ENCODE measurements at places on chromosomes 11 and 22.

- DNase-seq: no peak
Measured at GRCh38 chr22:48234011-48234410, 1471.6 kb downstream of the TBC1D22A start.

GRCh38 chr11:8222820-8223512, 40.7 kb downstream of the LMO1 start:
- DNase-seq: no peak

- no peak for DNase-seq
Measured at GRCh38 chr22:25172153-25172552, 27.5 kb upstream of the CRYBB3 start.

DNA sequence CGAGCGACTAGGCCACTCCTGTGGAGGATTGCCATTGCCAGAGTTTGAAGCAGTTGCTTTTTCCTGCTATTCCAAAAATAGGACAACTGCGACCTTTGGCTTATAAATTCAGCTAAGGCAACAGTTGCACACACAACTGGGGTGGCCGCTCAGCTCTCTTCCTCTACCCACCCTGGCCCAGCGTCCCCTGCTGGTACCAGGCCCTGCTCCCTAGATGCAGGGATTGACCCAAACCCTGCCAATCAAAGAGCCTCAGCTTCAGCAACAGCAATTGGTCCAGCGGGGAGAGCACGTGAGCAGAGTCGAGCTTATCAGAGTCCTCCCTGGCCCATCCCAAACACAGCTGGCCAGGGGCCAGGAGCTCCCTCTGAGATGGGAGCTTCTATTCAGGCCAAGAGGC, 22.0 kb upstream of the CABP2 start:
- DNase-seq: no peak

DNA sequence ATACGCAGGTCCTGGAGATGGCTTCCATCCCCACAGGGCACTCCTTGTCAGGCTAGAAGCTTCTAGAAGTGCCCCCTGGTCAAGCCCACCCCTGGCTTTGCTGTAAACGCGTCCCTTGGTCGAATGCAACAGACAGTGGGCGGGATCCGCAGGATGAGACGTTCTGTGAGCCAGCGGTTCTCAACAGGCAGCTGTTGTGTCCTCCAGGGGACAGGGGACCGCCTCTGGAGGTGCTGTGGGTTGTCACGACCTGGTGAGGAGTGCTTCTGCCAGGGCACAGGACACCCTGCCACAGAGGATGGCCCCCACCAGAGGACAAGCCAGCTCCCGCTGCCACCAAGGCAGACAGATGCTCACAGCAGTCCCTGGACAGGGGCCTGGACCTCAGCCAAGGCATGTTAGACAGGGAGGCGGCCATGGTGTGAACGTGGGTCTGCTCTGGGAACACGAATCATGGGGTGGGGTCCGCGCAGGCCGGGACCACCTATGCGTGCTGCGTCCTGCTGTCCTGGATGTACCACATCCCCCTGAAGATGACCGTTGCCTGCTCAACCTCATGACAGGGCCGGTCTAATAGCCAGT, 11.7 kb downstream of the CRELD2 start:
- no peak for DNase-seq

- DNase-seq: no peak
Measured at GRCh38 chr11:61102667-61103571, 630 bp downstream of the CD5 start.

DNA sequence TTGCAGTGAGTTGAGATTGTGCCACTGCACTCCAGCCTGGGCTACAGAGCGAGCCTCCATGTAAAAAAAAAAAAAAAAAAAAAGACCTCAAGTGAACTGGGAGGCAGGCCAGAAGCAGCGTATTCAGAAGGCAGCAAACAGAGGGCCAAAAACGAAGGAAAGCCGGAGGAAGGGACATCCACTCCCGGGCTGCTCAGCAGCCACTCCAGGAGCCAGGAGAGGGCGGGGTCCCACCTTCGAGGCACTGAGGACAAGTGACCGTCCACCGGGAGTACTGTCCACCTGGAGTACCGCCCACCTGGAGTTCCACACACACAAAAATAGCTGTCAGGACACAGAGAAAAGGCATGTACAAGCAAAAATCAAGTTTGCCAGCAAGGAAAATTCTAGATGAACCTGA, 5.5 kb downstream of the TOLLIP start:
- DNase-seq: no peak

DNA sequence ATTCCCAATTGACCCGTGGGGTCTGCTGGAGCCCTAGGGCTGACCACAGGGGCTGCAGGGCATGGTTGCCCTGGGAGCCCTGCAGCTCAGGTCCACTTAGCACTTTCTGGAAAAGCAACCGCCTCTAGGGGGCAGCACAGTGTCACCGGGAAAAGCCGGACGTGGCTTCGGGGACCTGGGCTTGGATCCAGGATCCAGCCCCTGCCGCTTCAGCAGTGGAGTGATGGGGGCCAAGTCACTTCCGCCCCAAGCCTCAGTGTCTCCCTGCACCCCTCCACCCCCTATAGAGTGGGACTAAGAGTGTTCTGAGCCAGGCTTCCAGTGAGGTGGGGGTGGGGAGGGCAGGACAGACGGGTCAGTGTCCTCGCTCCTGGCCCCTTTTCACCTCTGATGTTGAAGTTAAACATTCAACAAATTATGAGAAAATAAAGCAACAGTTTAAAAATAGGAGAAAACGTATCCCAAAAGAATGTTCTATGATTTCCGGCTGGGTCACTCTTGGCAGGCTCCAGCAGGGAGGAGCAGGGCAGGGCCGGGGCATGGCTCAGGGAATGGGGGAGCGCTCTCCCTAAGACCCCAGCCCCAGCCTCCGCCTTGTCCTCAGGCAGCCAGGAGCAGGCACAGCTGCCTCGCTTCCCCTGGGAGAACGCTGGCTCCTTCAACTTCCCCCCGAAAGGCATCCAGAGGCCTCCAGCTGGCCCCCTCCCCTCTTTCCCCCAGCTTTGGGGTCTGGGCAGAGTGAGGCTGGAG, 96.5 kb upstream of the FGF3 start:
- DNase-seq: no peak

DNA sequence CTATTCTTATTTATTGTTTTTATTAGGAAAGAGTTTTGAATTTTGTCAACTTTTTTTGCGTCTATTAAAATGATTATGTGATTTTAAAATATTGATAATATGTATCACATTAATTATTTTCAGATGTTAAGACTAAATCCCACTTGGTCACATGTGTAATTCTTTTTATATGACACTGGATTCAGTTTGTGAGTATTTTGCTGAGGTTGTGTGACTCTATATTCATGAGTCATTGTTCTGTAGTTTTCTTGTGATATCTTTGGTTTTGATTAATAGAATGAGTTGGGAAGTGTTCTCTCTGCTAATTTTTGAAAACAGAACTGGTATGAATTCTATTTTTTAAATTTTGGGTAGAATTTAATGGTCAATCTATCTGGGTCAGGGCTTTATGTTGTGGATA, 317.9 kb downstream of the ETS1 start:
- no peak for DNase-seq

GRCh38 chr11:102451041-102451680, 1.4 kb downstream of the TMEM123 start:
- DNase-seq: no peak

DNA sequence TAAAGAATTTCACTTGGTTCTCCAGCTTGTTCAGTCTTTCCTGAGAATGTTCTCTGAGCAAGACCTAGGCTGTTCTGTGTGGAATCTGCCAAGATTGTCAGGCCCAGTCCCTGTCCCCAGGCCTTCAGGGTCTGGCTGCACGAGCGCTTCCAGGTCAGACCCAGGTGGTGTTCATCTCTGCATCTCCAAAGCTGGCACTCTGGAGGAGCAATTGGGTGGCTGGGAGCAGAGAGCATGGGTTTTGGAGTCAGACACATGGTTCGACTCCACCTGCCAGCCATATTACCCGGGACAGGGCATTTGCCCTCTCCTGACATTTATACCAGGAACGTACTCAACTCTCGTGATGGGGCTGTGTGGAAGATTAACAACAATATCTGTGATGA, 8.8 kb downstream of the CD5 start:
- DNase-seq: no peak

GRCh38 chr11:119178166-119178680, 7.1 kb upstream of the NHERF4 start:
- no peak for DNase-seq

DNA sequence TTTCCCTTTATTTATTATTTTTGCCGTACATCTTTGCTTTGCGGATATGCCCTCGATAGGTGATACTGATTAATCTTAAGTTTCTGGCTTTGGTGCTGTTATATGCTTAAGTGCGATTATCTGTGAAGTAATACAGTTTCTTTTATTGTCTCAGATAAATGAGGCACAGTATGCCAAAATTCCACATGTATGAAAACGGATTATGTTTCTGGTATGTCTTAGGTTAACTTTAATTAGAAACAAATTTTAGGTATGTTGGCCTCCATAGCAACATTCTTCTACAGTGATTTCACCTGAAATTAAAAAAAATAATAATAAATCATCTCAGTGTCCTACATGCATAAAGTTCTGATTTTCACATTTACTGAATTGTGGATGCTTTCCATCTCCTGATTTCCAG, 119.2 kb downstream of the ARHGAP42 start:
- DNase-seq: no peak

DNA sequence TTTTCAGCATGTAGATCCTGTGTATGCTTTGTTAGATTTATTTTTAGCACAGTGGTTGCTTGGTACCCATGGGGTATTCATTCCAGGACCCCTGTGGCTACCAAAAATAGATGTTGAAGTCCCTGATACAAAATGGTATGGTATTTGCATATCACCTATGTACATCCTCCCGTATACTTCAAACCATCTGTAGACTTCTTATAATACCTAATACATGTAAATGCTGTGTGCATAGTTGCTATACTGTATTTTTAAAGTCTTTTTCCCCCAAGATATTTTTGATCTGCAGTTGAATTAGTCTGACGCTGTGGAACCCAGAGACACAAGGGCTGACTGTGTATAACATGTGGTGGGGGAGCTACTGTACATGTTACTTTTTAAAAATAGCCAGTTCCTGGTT, 101.1 kb downstream of the ATXN10 start:
- no peak for DNase-seq

DNA sequence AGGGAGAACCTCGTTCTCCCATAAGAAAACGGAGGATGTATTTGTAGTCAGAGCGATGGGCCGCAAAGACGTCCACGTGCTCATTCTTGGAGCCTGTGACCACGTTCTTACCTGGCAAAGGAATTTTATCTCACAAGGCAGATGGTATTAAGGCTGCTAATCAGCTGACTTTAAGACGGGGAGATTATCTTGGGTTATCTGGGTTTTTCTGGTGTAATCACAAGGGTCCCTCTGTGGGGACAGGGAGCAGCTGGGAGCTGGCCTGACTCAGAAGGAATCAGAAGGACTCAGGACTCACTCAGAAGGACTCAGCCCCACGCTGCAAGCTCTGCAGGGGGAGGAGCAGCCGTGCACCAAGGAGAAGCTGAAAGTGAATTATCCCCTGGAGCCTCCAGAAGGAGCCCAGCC, 7.5 kb upstream of the SIGIRR start:
- DNase-seq: no peak

- DNase-seq: no peak
Measured at GRCh38 chr11:123431619-123432018, 1.6 kb downstream of the GRAMD1B start.

GRCh38 chr11:121533601-121534000, 80.8 kb upstream of the SORL1-AS1 start:
- DNase-seq: no peak
